H9 (cell line): ENCODE measurements at places on chromosomes 1 and 21. TPM values are rescaled to one million over a fixed set of nuclear protein-coding genes. Genes with fewer than 3 reads are reported as not detected.

DNA sequence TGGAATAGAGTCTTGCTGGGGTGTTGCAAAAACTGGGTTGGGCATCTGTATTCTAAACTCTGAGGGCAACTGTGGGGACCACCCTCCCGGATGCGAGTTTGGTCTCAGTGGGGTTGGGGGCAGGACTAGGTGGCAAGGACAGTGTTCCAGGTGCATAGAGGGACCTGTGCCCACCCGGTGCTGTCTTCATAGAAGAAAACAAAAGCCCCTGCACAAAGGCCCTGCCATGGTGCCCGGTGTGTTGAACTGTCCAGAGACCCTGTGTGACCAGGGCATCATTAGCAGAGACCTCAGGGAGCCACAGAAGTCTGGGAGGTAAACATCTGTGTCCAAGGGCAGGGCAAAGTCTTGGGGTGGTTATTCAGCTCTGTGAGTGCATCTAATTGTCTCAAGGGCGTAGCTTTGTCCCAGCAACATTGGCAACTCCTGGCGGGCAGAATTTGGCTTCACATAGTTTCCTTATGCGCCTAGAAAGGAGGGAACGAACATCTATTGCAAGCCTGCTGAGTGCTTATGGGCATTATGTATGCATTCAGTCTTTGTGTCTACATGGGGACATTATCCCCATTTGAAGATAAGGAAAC, 72.2 kb upstream of the IFFO2 start:
- DNase-seq = no peak
- no peak overlapping the region; the same call in 2 of the 3 replicates for H3K4me3 ChIP-seq

GRCh38 chr1:25794325-25794724, 5.7 kb upstream of the SELENON start:
- no peak overlapping the region for H3K27ac ChIP-seq
- DNase-seq = no peak
- H3K27me3 ChIP-seq = no peaks in the 10 kb centered on the region
- H3K4me1 ChIP-seq = no peaks in the 10 kb centered on the region
- H3K4me3 ChIP-seq = no peak overlapping the region

DNA sequence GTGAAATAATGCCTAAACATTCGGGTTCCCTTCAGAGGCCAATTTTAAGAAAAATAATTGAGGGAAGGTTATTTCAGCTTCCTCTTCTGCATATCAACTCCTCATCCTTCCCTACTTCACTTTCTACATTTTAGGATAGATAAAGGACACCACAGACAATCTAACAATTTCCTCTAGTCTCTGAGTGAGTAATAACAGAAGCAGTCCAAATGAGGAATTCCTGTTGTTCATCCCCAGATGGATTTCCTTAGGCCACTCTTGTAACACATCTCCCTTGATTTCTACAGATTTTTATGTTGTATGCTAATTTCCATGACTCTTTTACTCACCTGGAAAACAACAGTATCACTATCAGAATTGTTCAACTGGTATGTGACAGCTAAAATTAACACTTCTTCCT, 87.7 kb upstream of the LYPLAL1 start:
- no peaks in the 10 kb centered on the region for H3K27me3 ChIP-seq
- no peak overlapping the region for H3K27ac ChIP-seq
- no peaks in the 10 kb centered on the region for H3K4me1 ChIP-seq
- H3K4me3 ChIP-seq = no peak overlapping the region
- no peak for DNase-seq

DNA sequence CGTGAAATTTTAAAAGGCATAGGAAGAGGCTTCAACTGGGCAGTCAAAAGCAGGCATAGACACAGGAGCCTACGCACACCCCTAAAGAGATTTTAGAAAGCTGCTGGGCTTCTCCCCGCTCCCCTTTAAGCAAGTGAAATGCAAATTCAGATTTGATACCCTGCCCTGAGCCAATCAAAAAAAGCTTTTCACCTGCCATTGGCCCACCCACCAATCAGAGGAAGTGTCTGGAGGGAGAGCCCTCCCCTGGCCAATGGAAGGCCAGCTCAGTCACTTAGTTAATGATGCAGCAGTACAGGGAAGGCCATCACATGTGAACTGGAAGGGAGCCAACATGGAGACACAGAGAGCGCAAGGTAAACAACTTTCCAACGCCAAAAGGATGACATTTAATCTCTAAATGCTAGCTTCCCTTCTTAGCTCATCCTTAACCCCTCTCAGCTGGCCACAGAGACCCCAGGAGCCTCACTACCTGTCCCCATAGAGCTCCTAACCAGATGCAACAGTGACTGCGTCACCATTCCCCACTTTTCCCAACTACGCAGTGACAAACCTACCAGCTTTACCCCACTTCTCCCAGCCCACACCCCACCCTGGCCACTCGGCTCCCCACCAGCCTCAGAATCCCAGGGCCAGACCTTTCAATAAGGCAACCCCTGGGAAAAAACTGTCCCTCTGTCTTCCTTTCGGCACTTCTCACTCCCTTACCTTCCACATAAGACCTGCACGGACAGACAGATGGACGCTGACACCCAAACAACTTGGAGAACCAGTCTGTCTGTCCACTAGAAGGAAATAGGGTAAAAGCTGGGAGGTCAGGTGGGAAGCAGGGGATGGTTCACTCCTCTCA, 71.0 kb downstream of the CD46 start:
- peak; percentile 73 for DNase-seq
- H3K4me3 ChIP-seq = no peak overlapping the region
- no peaks in the 10 kb centered on the region for H3K36me3 ChIP-seq
- H3K27ac ChIP-seq = no peak overlapping the region
- no peaks in the 10 kb centered on the region for H3K27me3 ChIP-seq
- H3K4me1 ChIP-seq = no peaks in the 10 kb centered on the region

DNA sequence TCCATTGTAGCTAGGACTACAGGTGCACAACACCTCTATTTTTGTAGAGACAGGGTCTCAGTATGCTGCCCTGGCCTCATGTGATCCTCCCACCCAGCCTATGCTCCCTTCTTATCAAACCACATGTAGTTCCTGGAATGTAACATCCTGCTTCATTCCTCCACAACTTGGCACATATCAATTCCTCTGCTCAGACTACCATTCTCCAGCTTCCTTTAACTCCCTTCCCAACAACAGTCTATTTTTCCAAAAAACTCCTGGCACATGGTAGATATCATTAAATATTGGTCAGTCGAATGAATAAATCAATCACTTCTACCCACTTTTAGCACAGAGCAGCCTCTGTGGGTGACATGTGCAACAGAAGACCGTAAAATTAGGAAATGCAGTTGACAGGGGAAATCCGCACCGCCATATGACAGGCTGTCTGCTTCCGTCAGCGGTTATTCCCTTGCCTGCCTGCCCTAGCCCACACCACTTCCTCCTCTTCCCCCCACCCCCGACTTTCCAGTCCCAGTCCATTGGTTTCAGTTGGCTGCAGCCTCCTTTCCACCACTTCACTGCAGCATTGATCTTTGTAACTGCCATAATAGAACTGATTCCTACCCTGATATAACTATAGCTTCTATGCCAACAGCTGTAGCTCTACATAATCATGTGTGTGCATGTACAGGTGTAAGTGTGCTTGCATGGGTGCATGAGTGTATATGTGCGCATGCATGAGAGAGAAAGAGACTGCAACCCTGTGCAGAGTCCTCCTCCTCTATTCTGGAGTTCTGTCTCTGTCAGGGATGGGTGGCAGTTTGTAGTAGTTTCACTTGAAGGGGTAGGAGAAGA, 6.8 kb upstream of the AKR1A1 start:
- no peak overlapping the region for H3K4me3 ChIP-seq
- no peaks in the 10 kb centered on the region for H3K27me3 ChIP-seq
- no peaks in the 10 kb centered on the region for H3K4me1 ChIP-seq
- DNase-seq = no peak

DNA sequence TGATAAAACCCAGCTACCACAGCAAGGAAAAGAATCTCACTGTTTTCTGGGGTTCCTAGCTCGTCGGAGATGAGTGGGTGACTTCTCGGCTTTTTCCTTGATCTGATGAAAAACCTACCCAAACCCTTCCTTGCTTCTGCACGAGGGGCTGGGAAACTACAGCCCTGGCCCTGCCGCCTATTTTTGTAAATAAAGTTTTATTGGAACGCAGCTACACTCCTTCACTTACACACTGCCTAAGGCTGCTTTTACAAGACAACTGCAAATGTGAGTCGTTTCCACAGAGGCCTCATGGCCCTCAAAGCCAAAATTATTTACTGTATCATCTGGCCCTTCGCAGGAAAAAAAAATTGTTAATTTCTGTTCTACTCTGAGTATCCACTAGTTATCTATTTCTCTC, 116.0 kb upstream of the TMPRSS2 start:
- H3K4me1 ChIP-seq = no peaks in the 10 kb centered on the region
- no peak overlapping the region for H3K4me3 ChIP-seq
- no peaks in the 10 kb centered on the region for H3K36me3 ChIP-seq
- no peak for DNase-seq
- H3K27me3 ChIP-seq = no peaks in the 10 kb centered on the region

GRCh38 chr1:205978676-205979075, 24.5 kb downstream of the RAB7B start:
- no peak overlapping the region for H3K4me3 ChIP-seq
- DNase-seq = no peak
- no peak overlapping the region for H3K27ac ChIP-seq
- no peaks in the 10 kb centered on the region for H3K27me3 ChIP-seq

DNA sequence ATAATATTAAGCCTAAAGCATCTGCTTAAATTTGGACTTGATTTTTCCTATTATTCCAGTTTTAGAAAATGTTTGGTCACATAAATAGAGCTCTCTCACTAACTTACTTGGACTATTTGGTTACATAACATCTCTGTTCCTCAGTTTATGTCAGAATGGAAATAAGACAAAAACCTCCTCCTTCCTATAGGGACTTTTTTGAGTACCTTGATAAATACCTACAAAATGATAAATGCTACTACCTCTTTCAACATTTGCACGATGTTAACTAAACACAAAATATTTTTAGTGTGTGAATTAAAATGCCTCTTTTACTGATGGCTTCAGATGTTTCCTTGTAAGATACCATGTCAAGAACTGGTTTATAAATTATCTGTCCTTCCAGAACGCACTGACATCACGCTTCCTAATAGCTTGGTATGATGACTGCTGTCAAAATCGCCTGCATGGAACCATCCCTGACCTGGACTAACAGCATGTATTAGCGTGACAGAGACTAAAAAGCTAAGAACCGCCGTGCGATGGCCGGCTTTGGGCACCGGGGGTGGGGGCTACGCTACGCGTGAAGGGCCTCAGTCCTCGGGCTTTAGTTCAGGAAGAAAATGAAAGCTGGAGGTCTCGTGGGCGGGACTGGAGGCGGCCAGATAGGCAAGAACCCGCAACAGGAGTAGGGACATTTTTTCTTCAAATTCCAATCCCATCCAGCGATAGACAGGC, 133.2 kb upstream of the BARHL2 start:
- peak overlapping the region; percentile 71 for H3K4me3 ChIP-seq
- no peaks in the 10 kb centered on the region; the same call in 1 of the 2 replicates for H3K4me1 ChIP-seq
- no peak overlapping the region for H3K27ac ChIP-seq
- H3K36me3 ChIP-seq = no peaks in the 10 kb centered on the region
- peak; percentile 42 for DNase-seq
- H3K27me3 ChIP-seq = peaks cover 23% of the 10 kb centered on the region

GRCh38 chr1:245184779-245185178, 30.0 kb downstream of the KIF26B start:
- DNase-seq = no peak
- H3K27me3 ChIP-seq = no peaks in the 10 kb centered on the region
- no peak overlapping the region for H3K4me3 ChIP-seq
- no peak overlapping the region for H3K27ac ChIP-seq
- no peaks in the 10 kb centered on the region for H3K4me1 ChIP-seq

GRCh38 chr1:110152133-110152785, 2.0 kb downstream of the SLC6A17 start:
- H3K27ac ChIP-seq = no peak overlapping the region
- DNase-seq = no peak
- H3K4me3 ChIP-seq = no peak overlapping the region
- H3K27me3 ChIP-seq = peaks cover 38% of the 10 kb centered on the region

- no peaks in the 10 kb centered on the region; the same call in 1 of the 2 replicates for H3K4me1 ChIP-seq
- DNase-seq = peak; percentile 16
- peak overlapping the region; percentile 43; the same call in 1 of the 3 replicates for H3K4me3 ChIP-seq
- peaks cover 5% of the 10 kb centered on the region; the same call in 1 of the 2 replicates for H3K27me3 ChIP-seq
- peaks cover 15% of the 10 kb centered on the region for H3K36me3 ChIP-seq
- H3K27ac ChIP-seq = no peak overlapping the region
Observed at GRCh38 chr21:46095814-46096595, 1.9 kb upstream of the COL6A2 start.

GRCh38 chr21:42150474-42151085, 68.4 kb upstream of the ABCG1 start:
- DNase-seq = no peak
- no peak overlapping the region for H3K4me3 ChIP-seq
- H3K4me1 ChIP-seq = no peaks in the 10 kb centered on the region
- H3K27ac ChIP-seq = no peak overlapping the region

GRCh38 chr1:56524263-56524662, 55.1 kb downstream of the PLPP3 start:
- no peak overlapping the region for H3K27ac ChIP-seq
- no peaks in the 10 kb centered on the region for H3K27me3 ChIP-seq
- no peak for DNase-seq
- peaks cover 8% of the 10 kb centered on the region for H3K4me1 ChIP-seq
- no peak overlapping the region for H3K4me3 ChIP-seq

- no peaks in the 10 kb centered on the region for H3K4me1 ChIP-seq
- H3K27me3 ChIP-seq = no peaks in the 10 kb centered on the region
- H3K27ac ChIP-seq = no peak overlapping the region
- DNase-seq = no peak
- H3K4me3 ChIP-seq = no peak overlapping the region
Observed at GRCh38 chr1:119358636-119359035, 9.9 kb upstream of the HAO2 start.

GRCh38 chr1:232335741-232336293, 294.1 kb downstream of the SIPA1L2 start:
- no peaks in the 10 kb centered on the region for H3K27me3 ChIP-seq
- no peak overlapping the region for H3K27ac ChIP-seq
- no peak for DNase-seq
- peaks cover 8% of the 10 kb centered on the region for H3K36me3 ChIP-seq
- H3K4me1 ChIP-seq = no peaks in the 10 kb centered on the region

GRCh38 chr1:53731779-53732305, 7.1 kb downstream of the GLIS1 start:
- no peak overlapping the region for H3K27ac ChIP-seq
- no peak overlapping the region for H3K4me3 ChIP-seq
- peaks cover 14% of the 10 kb centered on the region; the same call in 1 of the 2 replicates for H3K27me3 ChIP-seq
- DNase-seq = no peak

DMRTB1 gene
- not detected in 2 replicates for total RNA-seq

GJA9 gene
- total RNA-seq = not detected in 2 replicates

EPHB2 gene
- 8.3 and 9.5 TPM in 2 replicates for total RNA-seq

CD247 gene
- total RNA-seq = 0.90 and 1.2 TPM in 2 replicates

PRXL2B gene
- total RNA-seq = 40.7 and 49.6 TPM in 2 replicates

SOX13 gene
- 120 TPM in 2 replicates for total RNA-seq

APOBEC4 gene
- not detected in 2 replicates for total RNA-seq
